ENCODE measurements at places on chromosomes 6 and 20.

DNA sequence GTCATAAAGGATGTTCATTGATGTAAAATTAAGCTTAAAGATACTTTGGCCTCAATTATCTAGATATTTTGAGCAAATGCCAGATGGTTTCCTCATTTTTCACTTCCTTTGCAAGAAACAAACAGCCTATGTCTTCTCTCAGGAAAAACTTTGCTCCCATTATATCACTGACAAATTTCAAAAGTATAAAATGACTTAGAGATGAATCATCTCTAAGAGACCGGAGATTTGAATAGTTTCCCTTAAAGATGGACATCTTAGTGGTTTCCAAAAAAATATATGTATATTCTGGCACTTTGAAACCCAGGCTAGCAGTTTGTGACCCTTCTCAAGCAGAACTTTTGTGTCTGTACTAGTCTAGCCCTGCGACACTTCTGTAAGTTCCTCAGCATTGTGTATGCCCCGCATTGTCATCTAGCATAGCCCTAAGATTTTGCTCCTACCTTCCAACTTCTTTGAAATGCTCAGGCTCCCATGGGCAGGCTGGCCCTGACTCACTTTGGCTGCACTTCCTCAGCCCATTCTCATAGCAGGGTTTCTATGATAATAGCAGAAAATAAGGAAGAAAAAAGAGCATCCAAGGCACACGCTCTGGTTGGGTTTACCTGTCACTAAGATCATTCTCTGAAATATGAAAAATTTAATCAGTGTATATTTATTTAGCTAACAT lies 25.7 kb upstream of the POU3F2 start:
- DNase-seq, result no peak

GRCh38 chr20:32150291-32150848 lies 40.9 kb downstream of the TM9SF4 start:
- no peak for DNase-seq

GRCh38 chr6:6560909-6561308 lies 27.6 kb upstream of the LY86 start:
- no peak for DNase-seq

DNA sequence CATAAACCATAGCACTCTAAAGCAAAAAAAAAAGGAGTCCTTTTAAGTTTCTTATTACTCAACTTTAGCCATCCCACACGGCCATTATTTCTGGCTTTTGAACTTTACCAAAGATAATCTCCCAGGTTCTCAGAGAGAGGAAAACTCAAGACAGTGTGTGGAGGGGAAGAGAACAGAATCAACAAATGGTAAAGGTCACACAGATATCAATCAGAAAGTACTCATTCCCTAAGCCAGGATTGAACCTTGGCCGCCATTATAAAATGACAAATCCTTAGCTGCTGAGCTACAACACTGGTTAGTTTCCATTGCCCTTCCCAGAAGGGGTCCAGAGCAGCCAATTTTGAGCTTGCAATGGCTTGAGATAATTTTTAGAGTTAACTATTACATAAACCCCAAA lies 10.1 kb upstream of the TRIM38 start:
- DNase-seq, result no peak

DNA sequence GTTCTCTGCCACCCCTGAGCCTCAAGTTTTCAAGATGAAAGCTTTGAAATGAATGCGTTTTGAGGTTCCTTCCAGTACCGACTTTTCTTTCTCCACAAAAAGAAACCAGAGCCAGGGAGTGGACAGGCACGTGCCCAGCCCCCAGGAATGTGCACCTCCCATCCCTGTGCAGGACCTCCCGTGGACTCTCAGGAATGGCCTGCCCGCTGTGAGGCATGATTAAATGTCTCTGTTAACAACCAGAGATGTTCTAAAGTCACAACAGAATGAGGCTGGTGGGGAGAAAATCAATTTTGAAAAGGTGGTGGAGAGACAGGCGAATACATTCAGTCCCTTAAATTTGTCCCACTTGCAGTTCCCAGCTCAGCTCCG lies 1.5 kb downstream of the TGM3 start:
- no peak for DNase-seq

GRCh38 chr20:6040540-6040939 lies 13.3 kb downstream of the LRRN4 start:
- DNase-seq, result no peak

DNA sequence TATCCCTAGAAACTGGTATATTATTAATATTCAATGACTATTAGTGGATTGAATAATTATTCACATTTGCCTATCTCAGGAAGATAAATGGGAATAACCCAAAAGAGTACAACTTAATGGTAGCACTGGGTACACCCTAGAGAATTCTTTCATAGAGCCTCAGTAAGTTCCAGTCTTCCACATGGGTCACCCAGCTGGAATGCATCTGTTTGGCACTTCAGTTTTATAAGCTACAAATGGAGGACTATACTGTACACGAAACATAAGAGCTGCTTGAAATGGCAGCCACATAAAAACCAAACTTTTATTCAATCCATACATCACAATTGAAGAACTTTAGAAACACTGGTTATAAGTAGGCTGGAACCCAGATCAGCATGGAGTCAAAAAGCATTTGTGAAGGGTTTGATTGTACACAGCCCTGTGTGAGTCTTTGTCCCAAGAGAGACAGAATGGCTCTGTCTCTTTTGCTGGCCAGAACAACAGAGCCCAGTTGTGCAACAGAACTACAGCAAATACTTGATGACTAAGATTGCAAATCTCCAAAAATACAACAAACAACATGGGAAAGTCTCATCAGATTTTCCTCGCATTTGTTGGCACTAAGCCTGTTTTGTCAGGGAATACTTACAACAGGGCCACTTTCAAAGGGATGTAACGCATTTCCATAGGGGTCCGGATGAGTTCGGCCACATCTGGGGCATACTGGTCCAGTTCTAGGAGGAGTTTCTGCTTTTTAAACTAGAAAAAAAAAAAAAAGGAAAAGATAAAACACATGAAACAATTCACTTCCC lies 39.5 kb downstream of the PIGU start:
- DNase-seq, result no peak

DNA sequence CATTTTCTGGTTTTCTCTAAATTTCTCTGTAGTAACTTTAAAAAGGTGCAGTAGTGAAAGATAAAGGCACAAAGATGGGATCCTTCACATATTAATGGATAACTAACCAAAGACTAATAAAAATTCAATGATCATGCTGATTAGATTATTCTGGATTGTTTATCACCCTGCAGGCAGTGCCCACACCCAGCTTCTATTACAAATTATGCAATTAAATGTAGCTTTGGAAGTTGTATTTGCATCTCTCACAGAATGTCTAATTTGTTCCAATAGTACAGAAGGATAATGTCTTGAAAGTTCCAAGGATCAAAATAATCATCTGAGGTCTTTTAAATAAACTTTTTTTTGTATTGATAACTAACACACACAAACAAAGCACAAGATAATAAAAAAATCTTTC lies 837.6 kb downstream of the HACE1 start:
- DNase-seq, result no peak

- DNase-seq, result no peak
These were observed 387.1 kb downstream of the THBS2 start for GRCh38 chr6:168866534-168866933.

GRCh38 chr20:42258564-42259302 lies 640.6 kb upstream of the CHD6 start:
- DNase-seq, result no peak

- no peak for DNase-seq
These were observed 57.4 kb upstream of the CCDC167 start for GRCh38 chr6:37556881-37557644.

DNA sequence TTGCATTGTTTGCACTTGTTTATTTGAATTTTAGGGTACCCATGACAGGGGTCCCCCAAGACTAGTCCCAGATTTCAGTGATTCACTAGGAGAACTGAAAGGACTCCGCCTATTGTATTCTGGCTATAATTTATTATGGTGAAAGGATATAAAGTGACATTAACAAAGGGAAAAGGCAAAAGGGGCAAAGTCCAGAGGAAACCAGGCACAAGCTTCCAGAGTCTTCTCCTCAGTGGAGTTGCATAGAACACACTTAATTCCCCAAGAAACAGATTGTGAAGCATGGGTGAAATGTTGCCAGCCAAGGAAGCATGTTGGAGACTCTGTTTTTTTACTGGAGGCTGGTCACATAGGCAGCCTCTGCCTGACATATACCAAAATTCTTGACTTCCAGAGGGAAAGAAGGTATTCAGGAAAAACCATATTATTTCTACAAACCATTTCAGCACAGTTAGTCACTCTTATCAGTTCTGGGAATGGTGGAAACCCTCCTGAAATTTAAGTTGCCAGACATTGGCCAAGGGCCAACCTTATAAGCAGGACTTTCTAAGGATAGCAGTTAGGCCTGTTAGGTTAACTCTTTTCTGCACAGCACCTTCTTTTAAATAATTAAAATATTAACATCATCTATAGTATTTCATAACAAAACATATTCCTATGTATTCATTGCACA lies 71.8 kb downstream of the FIG4 start:
- no peak for DNase-seq

DNA sequence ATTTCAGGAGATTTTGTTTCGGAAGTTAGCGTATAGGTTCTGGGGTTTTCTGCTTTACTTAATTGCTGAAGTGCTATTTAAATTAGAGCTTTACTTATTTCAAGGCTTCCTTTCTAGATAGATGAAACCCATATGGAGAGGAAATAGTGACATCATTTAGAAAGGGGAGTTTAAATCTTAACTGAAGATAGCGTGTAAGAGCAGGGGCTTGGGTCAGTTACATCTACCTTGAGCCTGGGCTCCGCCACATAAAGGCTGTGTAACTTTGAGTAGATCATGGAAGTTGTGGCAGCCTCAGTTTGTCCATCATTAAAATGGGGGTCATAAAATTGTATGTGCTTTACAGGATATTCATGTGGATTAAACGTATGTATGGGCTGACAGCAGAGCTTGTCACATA lies 4.7 kb downstream of the CDS2 start:
- DNase-seq, result no peak

- no peak for DNase-seq
These were observed 444.1 kb upstream of the SOX4 start for GRCh38 chr6:21149470-21149869.

GRCh38 chr20:59006864-59007664 lies at the start of gene CTSZ:
Gene CTSZ (minus strand): TSS chr20:59007254. CDS start chr20:59007128, 126 bp downstream.
- no peak for DNase-seq

GRCh38 chr6:54087721-54088120 lies 23.5 kb upstream of the MLIP start:
- no peak for DNase-seq

GRCh38 chr6:167580619-167580911 lies 246.1 kb upstream of the AFDN start:
- DNase-seq, result no peak

Data from coronary artery (tissue), 2 donors.